ENCODE measurements at places on chromosomes 3 and 15.

- DNase-seq: no peak
Observed at GRCh38 chr15:41967506-41968206, 4.7 kb downstream of the EHD4 start.

DNA sequence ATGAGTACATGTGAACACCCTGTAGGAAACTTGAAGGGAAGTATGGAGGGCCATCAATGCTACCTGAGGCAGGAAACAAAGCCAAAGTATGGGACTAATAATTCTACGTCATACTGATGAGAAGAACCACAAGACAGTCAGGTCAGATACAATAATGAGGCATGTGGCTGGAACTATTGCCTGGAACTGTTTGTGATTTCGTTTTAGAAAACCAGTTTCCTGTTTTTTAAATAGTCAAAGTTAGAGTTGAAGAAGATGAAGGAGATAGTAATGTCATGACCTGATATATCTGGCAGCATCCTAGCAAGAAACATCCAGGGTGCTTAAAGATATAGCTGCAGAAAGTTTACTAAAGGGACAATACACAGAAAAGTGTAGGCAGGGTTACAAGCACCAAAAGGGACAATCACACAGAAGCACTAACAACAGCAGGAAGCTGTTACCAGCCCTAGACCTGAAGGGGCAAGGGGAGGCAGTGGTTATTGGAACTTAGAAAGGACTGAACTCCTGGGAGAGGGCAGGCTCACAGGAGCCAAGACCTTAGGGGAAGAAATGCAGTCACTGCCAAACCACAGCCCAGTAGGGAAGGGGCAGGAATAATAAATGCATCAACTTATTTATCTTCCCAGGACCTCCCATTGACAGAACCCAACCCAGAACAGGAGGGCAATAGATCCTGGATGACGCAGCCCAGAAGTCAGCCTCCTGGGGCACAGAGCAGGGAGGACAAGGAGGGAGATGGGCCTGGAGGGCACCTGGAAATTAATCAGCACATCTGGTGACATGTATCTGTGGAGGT lies 302.1 kb upstream of the STT3B start:
- no peak for DNase-seq

GRCh38 chr3:182165234-182165633 lies 453.5 kb downstream of the SOX2 start:
- DNase-seq: no peak

- DNase-seq: no peak
Observed at GRCh38 chr3:61819861-61820260, 258.5 kb downstream of the PTPRG start.

GRCh38 chr3:32641356-32641755 lies 43.6 kb upstream of the CNOT10 start:
- DNase-seq: no peak

- no peak for DNase-seq
Observed at GRCh38 chr3:129705274-129705673, 98.8 kb upstream of the PLXND1 start.

- DNase-seq: no peak
Observed at GRCh38 chr3:37392957-37393356, 218.6 kb upstream of the LRRFIP2 start.

DNA sequence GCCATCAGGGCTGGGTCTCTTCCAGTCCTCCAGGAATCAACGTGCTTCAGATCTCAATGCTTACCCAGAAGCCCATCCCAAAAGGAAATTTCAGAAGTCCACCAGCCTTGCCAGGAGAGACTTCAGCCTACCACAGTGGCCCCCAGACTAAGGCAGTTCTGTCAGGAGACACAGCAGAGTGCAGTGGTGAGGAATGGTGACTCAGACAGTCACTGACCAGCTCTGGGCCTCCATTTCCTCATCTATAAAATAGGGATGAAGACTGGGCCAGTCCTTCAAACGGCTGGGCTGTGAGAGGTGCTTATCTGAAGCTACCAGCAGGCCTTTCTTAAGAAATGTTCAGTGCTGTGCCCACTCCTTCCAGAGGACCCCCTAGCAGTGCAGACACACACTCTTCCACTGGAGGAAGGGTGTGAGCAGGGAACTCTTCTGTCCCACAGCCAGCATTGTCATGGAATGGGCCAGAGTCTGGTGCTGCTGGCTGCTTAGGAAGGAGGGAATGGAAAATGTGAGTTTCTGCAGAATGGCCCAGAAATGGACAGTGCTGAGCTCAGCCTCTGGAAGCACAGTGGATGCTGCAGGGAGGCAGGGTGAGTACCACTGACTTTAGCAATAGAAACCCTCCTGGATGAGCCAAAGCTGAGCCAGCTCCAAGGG lies 41.6 kb upstream of the DUSP7 start:
- no peak for DNase-seq

- DNase-seq: no peak
Observed at GRCh38 chr15:55907797-55908196, 85.6 kb downstream of the NEDD4 start.

GRCh38 chr15:85615930-85616329 lies 178.8 kb downstream of the KLHL25 start:
- no peak for DNase-seq

- no peak for DNase-seq
Observed at GRCh38 chr3:9224490-9224889, 25.0 kb downstream of the SRGAP3 start.

DNA sequence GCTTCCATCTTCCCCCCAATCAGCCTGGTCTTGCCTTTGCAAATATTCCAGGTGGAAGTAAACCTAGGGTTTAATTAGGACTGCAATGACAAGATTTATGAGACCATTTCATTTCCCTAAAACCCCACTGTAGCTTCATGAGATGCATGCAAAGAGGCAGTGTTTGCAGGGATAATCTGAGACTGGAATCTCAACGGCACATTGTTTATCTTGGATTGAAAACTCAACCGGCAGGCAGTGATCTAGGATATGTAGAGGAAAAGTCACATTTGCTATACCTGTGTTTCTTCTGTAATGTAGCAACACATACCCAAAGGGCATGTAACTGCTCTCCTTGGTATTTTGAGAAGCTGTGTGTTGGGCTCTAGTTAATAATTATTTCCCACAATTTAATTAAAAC lies 18.7 kb upstream of the CLSTN2 start:
- no peak for DNase-seq

DNA sequence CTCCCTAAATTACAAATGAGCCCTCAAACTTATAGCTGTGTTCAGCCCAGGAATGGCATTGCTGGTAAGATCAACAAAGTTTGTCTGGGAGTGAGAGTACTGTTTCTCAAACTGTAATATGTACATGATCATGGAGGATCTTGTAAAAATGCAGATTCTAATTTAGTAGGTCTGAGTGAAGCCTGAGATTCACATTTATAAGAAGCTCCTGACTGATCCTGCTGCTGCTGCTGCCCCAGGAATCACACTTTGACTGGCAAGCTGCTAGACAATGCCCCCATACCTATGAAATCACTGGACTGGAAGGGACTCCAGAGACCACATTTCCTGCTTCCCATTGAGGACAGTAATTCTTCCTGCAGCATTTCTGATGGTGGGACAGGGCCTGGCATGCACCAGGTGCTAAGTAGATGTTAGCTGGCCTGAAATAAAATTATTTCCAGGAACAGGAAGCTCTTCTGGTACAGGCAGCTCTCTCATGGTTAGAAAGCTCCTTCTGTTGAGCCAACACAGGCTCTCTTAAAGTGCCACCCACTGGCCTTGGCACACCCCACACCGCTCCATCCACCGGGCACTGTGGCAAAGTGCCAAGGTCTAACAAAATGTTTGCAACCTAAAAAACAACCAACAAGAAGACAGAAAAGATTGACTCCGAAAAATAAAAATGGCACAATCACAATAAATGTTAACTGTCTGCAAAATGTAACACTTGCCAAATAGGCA lies 36.7 kb upstream of the ZNF710 start:
- DNase-seq: no peak

DNA sequence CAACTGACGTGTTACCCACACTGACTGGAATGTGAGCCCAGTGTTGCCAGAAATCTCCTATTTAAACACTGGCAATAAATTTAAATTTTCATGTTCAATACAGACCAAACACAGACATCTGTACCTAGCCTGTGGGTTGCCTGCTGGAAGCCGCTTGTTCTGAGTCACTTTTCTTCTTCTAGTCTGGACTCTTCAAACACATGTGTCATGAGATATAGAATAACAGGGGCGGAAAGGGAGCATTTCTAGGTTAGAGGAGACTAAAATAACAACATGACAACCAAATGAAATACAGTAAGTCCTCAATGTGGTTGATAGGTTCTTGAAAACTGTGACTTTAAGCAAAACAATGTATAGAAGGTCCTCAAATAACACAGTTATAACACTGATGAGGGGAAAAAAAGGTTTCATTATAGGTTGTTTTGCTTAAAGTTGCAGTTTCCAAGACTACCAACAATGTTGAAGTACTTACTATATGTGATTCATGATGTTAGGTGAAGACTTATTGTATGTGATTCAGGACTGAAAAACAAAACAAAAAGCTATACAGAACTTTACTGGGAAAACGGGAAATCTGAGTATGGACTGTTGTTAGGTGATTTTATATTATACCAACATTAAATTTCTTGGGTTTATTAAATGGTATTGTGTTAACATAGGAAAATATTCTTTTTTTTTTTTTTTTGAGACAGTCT lies 63.1 kb downstream of the PRKAR2A start:
- no peak for DNase-seq

DNA sequence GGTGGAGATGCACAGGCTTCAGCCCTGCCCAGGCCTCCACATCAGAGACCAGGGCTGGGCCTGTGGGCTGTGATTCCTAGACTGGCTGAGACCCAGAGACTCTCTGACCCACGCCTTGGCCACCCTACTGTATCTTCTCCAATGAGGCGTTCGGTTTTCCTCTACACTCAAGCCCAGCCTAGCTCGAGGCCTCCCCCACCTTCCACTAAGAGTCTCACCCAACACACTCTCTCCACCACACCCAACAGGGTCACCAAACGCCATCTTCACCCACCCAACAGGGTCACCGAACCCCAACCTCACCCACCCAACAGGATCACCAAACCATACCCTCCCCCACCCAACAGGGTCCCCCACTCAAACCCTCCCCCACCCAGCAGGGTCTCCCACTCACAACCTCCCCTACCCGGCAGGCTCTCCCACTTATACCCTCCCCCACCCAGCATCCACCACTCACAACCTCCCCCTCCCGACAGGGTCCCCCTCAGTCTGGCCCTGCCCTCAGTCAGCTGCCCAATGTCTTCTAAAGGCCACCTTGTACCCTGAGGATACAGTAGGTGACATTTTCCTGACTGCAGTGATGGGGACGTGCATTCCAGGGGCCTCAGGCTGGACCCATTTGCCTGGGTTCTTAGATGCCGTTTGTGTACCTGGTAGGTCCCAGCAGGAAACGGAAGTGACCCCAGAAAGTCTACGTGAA lies 20.4 kb downstream of the CFAP100 start:
- no peak for DNase-seq

GRCh38 chr15:79978655-79979514 lies 7.9 kb upstream of the BCL2A1 start:
- DNase-seq: no peak

- no peak for DNase-seq
Observed at GRCh38 chr15:47349179-47349578, 368.1 kb upstream of the SEMA6D start.

- DNase-seq: no peak
Observed at GRCh38 chr3:37753428-37753827, 108.3 kb upstream of the CTDSPL start.
